ENCODE measurements at places on chromosomes 11 and 22.

GRCh38 chr11:3831378-3832239 is 9.2 kb downstream of the RHOG start:
- DNase-seq = no peak

DNA sequence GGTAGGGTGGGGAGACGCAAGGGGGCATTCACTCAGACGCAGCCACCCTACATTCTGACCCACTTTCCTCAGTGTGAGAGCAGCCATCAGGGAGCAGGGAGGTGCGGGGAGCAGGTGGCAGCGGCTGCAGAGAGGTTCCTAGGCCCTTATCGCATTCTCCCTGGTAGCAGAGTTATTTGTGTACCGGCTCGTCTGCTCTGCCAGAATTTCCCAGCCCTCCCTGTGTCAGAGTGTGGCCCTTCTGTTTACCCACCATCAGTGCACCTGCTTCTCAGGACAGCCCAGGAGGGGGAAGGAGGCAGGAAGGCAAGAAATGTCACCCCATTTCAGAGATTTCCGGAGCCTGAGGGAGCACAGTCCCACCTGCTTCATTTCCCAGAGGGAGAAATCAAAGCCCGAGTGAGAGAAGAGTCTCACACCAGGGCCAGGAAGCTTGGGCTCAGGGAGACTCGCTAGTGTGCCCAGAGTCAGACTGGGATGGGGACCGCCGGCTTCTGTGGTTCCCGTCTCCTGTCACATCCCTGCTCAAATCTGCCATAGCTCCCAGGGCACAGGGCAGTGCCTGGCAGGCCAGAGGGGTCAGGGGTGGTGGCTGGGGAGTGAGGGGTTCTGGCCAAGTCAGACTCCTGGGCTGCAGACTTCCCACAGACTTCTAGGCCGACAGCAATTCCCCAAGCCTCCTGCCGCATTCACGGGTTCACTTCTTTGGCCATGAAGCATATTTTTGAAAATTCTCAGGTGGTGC is 49.7 kb downstream of the ARRB1 start:
- DNase-seq = peak; percentile 28

DNA sequence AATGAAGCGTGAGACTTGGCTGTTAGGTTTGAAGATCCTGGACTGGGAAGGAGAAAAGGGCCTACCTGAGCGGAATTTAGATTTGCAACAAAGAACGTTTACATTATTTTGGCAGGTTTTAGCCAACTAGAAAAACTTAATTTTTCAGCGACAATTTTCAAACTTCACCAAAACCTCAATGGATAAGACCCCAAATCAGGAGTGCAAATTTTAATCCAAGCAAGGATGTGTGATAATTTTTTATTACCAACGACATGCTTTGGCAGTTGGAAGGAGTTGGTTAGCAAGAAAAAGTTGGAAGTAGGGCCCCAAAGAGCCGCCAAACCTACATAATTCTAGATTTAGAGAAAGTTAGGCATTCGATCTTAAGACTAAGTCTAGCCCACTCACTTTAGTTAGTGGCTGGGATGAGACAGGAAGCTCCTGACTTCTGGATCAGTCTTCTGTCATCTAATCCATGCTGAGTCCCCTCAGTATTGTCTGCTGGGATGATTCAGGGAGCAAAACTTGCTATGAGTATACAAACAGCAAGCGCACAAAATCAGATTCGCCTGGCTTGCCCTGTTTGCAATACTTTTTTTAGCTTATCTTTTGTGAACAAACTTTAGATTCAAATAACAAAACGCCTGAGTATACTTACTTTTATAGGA is 787 bp upstream of the RDX start:
- no peak for DNase-seq

DNA sequence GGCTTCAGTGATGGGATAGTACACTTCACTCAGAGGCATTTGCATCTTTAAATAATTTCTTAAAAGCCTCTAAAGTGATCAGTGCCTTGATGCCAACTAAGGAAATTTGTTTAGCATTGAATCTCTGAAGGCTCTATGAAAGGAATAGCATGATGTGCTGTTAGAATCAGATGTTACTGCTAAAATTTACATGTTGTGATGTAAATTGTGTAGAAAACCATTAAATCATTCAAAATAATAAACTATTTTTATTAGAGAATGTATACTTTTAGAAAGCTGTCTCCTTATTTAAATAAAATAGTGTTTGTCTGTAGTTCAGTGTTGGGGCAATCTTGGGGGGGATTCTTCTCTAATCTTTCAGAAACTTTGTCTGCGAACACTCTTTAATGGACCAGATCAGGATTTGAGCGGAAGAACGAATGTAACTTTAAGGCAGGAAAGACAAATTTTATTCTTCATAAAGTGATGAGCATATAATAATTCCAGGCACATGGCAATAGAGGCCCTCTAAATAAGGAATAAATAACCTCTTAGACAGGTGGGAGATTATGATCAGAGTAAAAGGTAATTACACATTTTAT is 4.6 kb downstream of the MALAT1 start:
- peak; percentile 76 for DNase-seq

- no peak for DNase-seq
Observed at GRCh38 chr11:95371153-95371552, 140.2 kb upstream of the SESN3 start.

GRCh38 chr11:68872216-68873003 is 30.7 kb upstream of the CPT1A start:
- DNase-seq = no peak

DNA sequence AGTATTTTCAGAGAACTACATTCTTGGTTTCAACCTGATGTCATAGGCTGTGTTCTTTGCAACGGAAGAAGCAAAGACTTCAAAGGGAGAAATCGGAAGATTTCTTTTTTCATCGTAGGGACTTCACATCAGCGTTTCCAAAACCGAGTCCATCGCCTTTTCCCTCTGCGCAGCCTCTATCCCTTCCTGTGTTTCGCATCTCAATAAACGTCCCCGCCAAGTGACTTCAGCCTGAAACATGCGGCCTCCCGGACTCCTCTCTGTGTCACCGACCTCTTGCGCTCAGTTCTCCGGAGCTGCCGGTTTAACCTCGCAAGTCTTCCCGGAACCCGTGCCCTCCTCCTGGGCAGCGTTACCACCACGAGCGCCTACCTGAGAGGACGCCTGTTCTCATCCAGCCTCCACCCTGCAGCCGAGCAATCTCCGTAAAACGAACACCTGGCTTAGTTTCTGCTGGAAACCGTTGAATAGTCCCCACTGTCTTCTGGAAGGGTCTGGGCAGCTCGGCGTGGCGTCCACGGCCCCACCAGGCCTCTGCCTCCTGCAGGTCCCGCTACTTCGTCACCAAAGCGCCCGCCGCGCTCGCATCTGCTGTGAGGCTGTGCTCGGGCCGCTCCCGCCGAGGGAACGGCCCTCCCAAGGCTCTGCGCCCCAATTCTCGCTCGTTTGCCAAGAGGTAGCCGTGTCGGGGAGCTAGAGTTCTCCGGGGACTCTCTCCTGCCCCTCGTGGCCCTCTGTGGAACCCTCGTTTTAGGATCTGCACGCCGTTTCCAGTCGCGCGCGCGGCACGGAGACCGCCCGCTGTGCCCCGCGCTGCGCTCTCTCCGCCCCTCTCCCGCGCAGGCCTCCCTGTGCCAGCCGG is at the start of gene GLB1L3:
TSS of gene GLB1L3 (plus strand) at position 846 of the 862 bp plus-strand sequence. CDS start 362 bp downstream, outside the sequence.
- peak; percentile 84 for DNase-seq

- DNase-seq = peak; percentile 83
Observed at GRCh38 chr11:72308226-72309073, 64.5 kb upstream of the PHOX2A start.

- DNase-seq = no peak
Observed at GRCh38 chr11:66181632-66182315, 86.7 kb upstream of the RAB1B start.

GRCh38 chr11:117931331-117931950 is 2.2 kb upstream of the TMPRSS13 start:
- DNase-seq = no peak

- peak; percentile 19 for DNase-seq
Observed at GRCh38 chr22:32416556-32417085, 4.6 kb upstream of the RTCB start.

DNA sequence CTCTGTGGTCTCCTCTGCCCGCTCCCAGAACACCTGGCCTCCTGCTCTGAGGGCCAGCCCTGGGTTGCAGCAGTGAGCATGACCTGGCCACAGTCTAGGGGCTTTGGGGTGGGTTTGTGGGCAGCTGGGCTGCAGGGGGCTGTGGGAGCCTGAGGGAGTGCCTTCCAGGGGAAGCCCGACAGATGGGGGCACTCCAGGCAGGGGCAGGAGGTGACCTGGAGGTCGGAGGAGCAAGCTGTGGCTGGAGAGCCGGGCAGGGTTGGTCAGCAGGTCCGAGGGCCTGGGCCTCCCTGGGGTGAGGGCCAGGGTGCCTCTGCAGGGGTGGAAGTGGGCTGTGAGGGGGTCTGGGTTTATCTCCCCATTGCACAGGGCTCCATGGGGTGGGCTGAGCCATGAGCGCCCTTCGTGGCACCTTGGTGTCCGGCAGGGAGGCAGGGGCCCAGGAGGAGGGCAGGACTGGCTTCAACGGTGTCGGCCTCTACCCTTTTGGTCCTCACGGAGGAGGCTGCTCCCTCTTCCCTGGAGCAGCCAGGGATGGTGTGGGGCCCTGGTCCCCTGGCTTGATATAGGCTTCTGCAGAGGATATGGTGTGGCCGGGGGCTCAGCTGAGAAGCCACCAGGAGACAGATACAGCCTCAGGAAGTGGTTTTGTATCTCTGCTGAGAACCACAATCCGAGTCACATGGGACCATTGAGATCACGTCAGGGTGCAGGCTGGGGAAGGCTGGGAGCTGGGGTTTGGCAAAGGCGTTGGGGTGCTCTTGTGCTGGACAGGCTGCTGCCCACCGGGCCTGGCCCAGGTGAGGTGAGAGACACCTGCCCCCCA is 22.3 kb downstream of the KCNQ1 start:
- no peak for DNase-seq

DNA sequence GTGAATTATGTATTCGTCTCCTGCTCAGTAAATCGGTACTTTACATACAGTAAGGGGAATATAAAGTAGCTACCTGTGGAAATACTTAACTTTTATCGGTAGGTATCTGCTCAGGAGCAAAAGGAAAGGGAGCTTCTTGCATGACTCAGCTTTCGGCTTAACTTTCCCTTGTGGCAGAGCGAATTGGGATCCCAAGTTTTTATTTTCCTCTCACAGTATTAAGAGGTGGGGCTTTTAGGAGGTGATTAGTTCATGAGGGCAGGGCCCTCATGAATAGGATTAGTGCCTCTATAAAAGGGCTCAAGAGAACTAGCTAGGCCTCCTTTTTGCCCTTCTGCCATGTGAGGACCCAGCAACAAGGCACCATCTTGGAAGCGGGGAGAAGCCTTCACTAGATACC is 18.7 kb downstream of the RCN1 start:
- no peak for DNase-seq

DNA sequence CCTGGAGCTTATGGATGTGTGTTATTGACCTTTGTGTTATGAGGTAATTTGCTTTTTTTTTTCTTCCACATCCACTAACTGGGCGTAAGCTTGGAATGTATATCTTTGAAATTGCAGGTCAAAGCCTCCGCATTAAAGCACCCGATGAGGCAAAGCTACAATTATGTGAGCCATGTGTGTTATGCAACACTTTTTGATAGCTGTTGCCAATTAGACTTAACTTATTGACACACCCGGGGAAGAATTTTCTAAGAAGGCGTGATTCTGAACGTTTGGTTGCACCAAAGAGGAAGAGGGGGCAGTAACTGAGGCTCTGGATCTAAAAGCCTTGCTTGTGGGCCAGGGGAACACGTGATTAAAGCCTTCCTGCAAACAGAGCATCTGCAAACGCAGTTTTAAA is 610 bp upstream of the TEX12 start:
- no peak for DNase-seq

DNA sequence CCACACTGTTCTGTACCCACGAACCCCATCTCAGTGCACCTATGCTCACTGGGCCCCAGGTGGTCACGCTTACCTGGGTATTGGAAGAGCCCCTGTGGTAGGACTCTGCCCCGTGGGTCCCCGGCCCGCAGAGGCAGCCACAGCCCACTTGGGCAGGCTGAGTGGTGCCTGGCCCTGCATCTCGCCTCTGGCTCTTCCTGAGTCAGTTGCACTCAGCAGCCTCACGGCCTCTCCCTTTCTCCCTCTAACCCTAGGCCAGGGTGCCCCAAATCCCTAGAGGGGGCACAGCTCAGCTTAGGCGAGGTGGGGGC is 9.7 kb downstream of the CRELD2 start:
- DNase-seq = no peak

DNA sequence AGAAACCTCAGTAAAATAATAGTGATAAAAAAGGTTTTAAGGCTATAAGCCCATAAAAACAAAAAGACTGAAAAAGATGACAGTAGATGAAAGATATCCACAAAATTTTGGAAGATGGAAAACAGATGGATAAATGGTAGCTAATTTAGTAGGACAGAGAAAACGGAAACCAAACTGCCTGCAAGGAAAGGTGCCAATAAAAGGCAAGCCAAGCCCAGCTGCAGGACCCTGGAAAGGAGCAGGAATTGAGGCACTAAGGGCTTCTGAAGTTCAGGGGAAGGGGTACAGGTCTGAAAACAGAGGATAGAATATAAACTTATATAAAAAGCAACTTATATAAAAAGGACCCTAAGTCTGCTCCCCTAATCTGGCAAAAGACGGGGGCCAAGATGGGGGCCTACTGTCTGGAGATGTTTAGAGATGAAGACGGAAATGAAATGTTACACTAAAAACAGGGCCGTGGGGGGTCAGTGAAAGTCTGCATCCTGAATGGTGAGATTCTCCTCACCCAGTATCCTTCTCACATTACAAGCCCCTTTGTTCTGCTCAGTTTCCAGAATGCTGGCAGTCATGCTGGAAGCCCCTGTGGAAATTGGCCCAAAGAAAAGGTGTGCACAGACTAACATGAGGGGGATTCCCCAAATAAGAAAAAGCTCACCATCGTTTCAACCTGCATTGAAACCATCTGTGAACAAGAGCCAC is 269.3 kb upstream of the PITPNB start:
- DNase-seq = peak; percentile 36

DNA sequence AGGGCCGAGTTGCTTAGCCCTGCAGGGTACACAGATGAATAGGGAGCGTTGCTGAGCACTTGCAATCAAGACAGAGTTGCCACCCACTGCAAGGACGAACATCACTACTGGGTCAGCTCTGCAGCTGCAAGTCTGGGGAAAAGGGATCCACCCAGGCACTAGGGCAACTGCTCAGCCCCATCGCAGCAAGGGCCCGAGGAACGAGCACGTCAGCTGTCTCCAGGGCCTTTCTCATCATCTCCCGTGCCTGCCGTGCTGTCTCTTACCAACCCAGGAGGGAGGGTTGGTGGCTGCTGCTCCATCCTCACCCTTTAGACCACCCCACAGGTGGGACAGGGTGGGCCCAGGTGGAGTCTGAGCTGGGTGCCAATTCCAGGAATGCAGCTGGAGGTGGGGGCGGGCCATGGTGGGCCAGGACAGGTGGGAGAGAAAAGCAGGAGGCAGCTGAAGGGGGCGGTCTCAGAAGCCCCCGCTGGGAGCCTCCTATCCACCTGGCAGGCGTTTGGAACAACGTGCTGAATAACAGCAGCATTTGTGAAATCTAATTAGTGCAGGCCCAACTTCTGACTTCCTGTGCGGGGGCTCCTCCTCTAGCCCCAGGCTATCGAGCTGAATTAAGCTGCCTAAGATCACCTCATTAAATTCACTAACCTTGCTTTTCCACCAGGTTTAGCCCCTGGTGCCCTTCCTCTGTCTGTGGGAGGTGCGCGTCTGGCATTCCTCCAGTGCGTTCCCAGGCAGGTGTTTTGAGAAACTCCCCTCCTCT is 252.5 kb downstream of the ST3GAL4 start:
- DNase-seq = no peak

All from eye (tissue), 1 donor.